Activated CD4-positive, alpha-beta memory T cell treated with anti-CD3 and anti-CD28 coated beads, Interleukin-2, amount 10 ng/mL, durations not matched to agents 7 days and 5 days (primary cell): ENCODE measurements at places on chromosomes 1 and 21.

- DNase-seq = no peak
Observed at GRCh38 chr1:156552518-156552917, 19.8 kb downstream of the IQGAP3 start.

DNA sequence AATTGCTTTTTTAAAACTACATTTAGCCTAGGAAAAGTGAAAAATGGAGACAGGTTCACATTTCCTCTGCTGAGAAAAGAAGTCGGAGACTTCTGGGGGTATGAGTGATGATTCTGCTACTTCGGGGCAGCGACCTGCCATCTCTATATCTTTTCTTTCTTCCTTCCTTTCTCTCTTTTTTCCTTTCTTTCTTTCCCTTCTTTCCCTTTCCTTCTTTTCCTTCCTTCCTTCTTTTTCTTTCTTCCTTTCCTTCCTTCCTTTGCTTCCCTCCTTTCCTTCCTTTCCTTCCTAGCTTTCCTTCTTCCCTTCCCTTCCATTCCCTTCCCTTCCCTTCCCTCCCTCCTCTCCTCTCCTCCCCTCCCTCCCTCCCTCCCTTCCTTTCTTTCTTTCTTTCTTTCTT lies 17.8 kb downstream of the TBX19 start:
- DNase-seq = no peak

DNA sequence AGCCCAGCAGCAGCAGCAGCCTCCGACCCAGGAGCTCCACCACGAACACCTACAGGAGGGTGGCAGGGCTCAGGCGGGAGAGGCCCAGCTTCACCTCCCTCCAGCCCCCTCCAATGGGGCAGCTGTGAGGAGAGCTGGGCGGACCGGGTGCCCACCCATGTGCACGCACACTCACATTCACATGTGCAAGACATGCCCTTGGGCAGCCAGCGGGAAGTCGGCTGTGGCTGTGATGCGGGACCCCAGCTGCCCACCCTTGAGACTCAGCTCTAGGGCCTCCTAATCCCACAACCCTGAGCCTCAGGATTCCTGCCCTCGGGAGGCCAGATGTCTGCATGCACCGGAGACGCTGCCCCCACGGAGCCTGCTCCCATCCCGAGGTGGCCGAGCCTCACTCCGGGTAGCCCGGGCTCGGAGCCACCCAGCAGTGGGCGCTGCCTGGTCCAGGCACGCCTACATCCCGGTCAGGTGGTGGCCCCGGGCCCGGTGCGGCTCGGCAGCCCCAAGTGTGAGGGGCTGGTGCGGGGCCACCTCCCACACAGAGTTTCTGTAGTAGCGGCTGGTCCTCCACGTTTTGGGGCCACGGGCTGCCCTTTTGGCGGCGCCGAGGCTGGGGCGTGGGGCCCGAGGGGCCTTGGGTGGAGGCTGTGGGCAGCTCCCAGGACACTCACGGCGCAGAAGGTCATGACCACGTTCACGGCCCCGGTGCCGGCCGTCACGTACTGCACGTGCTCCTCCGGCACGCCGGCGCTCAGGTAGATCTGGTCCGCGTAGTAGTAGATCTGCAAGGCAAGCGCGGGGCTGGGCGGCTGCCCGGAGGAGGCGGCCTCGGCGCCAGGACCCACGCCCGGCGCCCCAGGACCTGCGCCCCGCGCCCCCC lies 12.9 kb upstream of the SLC2A7 start:
- DNase-seq = no peak

DNA sequence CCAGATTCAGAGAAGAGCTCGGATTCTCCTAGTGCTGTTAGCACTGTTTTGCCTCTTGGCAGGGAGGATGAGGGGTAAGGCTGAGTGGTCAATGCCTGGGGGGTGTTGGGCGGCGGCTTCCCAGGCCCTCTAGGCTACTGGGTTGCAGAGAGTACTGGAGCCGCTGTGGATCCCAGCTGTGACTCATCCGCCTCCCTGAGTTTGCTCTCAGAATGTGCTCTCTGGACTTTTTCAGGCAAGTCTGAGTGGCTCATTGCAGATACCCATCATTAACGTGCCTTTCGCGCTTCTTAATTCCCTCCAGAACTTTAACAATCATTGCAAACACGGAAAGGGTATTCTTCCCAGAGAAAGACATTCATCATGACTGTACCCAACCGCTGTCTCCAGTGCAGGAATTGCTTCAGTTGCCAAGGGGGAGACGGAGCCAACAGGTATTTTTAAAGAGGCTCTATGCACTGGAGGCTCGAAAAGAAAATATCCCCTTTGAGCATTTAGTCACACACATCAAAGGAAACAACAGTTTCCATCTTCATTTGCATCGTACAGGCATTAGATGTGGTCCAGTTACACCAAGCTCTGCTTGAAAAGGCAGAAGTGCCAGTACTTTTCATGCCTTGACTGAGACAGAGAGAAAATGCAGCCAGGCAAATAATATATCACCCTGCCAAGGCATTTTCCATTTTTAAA lies 14.4 kb upstream of the CAMTA1 start:
- no peak for DNase-seq

DNA sequence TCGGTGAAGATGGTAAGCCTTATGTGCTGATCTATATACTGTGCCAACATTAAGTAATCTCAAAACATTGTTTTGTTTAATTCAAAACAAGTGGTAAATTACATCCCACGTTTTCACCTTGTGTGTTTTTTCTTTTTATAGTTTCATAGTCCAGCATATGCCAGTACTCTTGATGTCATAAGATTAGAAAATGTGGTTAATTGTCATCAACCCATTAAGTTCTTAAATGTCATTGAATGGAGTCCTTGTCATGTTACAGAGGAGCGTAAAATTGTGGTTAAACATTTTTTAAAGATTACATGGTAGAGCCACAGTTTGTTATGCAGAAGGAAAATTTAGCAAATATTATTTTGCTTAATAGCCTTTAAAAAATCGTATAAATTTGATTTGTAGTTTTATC lies 93.1 kb downstream of the FNBP1L start:
- DNase-seq = no peak

GRCh38 chr21:40567501-40567900 lies 279.5 kb downstream of the DSCAM start:
- no peak for DNase-seq

DNA sequence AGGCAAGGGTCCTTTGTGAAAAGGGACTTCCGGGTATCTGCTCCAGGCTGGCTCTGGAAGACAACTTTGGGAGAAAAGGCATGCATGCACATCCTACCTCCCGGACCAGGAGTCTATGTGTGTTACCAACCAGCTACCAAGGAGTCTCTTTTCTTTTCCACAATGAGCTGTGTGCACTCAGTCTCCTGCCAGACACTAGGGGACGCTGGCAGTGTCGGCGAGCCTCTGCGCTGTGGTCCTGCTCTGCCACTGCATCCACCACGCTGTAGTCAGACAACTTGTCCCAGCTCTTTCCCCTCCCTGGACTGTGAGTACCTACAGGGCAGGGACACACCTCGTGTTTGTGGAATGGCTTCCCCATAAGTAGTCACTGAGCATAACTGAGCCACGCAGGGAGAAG lies 5.1 kb upstream of the SSR2 start:
- peak; percentile 49 for DNase-seq

DNA sequence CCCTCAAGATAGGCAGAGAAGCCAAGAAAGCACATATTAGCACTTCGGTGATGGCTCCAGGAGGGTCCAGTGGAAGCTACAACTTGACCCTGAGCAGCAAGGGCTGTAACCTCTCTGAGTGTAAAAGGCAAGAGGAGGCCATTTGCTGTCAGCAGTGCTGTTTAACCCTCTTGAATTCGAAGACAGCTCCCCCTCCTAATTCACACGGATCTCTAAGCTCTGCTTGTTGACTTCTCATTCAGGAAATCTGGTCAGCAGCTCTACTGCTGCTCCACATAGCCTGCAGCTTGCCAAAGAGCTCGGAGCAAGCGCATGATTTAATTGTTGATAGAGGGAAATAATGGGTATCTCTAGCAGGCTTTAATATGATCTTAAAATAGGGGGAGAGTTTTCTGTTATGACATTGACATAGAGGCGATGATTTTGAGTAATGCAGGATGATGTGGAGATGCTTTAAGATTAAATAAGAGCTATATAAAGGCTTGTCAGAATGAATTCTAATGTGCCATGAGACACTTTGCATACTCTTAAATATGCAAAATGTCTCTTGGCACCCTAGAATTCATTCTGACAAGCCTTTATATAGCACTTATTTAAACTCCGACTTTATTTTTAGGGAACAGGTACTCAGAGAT lies 79.4 kb upstream of the USH2A start:
- DNase-seq = no peak

DNA sequence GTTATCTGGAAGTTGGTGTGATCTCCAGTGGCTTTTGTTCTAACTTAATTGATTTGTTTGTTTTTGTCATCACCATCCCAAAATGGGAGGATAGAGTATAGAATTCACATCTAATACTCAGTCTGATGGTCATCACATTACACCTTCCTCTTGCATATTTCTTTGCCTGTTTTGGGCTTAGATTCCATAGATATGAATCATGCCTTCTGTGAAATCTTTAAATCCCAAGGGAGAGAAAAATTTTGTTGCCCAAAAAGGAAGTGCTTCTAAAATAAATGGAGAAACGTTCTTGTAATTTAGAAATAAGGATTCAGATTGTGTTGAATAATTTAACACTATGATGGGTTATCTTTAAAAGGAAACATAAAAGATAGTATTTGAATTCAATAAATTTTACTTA lies 446.0 kb upstream of the LRRC7 start:
- DNase-seq = no peak

GRCh38 chr1:6184083-6184783 lies 4.1 kb upstream of the CHD5 start:
- DNase-seq = no peak

DNA sequence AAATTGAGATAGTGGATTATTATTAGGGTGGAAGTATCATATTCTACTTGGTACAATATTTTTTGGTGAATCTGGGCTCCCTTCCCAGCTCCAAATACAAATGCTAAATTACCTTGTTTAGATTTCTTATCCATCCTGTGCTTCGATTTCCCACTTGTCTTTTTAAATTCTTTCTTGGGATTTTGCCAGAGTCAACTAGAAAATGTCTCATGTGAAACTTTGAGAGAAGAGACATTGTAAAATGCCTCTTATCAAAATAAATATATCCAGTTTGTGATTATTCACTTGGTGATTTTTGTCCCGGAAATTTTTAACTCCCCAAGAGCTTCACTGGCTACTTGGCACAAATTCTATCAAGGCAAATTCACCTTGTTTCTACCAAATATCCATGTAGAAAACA lies 202.0 kb downstream of the FMN2 start:
- DNase-seq = no peak

GRCh38 chr1:24147194-24147593 lies 4.3 kb upstream of the IL22RA1 start:
- no peak for DNase-seq

GRCh38 chr1:211476200-211476849 lies 15.6 kb downstream of the RD3 start:
- peak; percentile 82 for DNase-seq

DNA sequence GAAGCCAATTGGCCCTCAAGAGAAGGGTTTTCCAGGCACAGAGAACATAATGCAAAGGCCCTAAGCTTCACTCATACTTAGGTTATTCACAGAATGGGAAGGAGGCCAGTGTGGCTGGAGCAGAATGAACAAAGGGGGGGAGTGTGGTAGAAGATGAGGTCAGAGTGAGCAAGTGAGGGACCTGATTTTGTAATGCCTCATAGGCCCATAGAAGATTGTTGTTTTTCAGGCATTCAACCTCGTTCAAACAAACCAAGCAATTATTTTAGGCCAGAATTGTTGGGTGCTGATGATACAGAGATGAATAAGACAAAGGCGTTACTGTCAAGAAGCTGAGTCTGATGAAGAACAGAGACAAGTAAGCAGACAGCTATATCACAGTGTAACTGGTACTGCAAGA lies 54.5 kb upstream of the RAP1A start:
- no peak for DNase-seq

DNA sequence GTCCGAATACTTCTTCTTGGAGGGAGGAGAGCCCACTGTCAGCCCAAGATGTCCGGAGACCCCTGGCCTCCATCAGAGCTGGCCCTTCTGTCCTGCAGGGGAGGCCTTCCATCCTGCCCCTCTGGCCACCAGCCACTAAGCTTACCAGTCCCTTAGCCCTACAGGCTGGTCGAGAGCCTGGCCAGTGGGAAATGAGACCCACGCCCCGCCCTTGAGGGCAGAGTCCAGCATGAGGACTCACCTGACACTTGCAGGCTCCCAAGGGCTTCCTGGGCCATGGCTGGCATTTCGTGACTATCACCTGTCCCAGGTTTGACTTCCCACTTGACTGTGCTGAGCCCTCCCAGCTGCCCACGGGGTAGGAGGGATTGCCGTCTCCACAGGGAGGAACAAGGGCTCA lies 361.8 kb upstream of the VAMP3 start:
- peak; percentile 5 for DNase-seq

GRCh38 chr1:201436393-201436792 lies 14.9 kb upstream of the TNNI1 start:
- DNase-seq = no peak

GRCh38 chr1:35660581-35661473 lies 19.5 kb upstream of the PSMB2 start:
- no peak for DNase-seq

DNA sequence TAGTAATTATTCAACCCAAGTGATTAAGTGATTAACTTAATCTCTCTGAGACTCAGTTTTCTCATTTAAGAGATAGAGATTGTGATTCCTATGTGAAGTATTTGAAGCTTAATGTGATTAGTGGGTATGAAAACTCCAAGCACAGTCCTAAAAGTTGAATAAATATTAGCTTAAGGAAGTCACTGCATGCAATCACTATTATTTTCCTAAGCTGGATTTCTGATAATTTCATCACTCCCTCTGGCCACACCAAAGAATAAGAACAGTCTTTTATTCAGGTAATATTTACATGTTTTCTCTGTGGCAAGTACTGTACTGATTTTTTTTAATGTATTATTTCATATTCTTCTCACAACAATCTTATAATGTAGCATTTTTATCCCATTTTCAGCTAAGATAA lies 31.1 kb downstream of the CD55 start:
- DNase-seq = no peak

DNA sequence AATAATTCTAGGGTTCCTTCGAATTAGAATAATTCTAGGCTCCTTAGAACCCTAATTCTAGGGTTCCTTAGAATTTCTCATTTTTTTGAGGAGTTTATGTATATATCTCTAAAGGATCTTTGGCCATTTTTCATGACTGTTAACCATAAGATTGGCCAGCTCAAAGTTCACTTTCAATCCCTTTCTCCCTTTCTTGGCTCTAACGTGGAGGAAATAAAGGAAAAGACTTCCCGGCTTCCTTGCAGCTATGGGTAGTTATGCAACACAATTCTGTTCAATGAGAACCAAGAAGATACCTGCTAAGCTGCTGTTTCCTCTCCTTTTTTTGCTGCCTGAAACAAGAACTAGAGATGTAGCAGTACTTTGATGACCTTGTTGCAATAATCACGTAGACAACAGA lies 27.2 kb downstream of the SLC35A3 start:
- no peak for DNase-seq

GRCh38 chr1:194374649-194375048 lies 1188.2 kb upstream of the B3GALT2 start:
- DNase-seq = no peak

- DNase-seq = no peak
Observed at GRCh38 chr1:42723511-42723910, 16.5 kb downstream of the CLDN19 start.
